Stimulated activated effector memory CD8-positive, alpha-beta T cell treated with anti-CD3 and anti-CD28 coated beads, Interleukin-12 subunit alpha, Interleukin-12 subunit beta, amount 100 ng/mL, for 72 hours (primary cell): ENCODE measurements at places on chromosomes 4 and X.

- no peak for DNase-seq
Measured at GRCh38 chr4:8547108-8547911, 32.9 kb upstream of the GPR78 start.

DNA sequence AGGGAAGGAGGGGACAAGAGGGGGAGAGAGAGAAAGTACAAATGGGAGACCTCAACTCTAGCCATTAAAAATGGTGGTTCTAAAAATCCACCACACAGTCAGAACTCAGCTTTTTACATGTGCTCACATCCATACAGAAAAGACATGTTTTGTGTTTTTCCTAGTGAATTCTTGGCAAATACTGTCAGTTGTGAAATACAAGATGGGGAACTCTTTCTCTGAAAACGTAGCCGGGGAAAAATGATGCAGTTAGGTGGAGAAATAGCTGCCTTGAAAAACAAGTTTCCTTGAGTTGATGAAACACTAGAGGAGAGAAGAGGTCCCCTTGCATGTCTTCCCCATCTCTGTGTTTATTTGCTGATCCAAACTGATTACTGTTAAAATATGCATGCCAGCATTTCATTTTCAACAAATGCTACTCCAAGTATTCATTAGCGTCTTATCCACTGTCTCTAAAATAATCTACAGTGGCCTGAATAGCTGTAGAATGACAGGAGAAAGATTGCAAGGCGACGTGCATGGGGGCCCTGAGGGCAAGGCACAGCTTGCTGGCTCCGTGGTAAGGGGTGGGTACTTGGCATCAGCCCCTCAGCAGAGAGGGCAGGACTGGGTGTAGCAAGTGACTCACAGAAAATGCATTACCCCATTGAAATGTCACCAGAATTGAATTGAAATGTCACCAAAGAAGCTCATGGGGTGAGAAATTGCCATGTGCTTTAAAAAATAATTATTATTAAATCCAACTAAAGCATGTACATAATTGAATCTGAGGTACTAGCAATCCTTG lies 48.1 kb upstream of the TBL1X start:
- DNase-seq, result no peak

DNA sequence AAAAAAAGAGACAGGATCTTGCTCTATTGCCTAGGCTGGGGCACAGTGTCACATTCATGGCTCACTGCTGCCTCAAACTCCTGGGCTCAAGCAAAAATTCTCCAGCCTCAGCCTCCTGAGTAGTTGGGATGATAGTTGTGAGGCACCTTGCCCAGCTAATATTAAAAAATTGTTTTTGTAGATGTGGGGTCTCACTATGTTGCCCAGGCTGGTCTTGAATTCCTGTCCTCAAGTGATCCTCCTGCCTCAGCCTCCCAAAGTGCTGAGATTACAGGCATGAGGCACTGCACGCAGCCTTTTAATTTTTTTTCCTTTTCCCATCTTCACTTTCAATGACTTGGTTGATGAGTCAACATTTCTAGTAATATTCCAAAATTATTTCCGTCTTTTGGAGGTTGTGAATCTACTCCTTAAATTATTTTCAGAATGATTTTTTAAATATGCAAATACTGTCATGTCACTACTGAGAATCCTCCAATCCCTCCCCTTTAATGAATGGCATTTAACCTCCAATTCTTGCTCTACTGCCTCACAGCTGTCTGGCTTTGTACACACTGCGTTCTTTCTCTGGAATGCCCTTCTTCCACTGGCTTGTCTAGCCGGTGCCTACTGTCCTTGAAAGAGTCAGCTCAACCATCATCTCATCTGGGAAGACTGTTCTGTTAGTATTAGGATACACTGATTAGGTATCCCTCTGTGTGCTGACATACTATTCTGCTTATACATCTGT lies 27.5 kb upstream of the DCTD start:
- DNase-seq, result no peak

DNA sequence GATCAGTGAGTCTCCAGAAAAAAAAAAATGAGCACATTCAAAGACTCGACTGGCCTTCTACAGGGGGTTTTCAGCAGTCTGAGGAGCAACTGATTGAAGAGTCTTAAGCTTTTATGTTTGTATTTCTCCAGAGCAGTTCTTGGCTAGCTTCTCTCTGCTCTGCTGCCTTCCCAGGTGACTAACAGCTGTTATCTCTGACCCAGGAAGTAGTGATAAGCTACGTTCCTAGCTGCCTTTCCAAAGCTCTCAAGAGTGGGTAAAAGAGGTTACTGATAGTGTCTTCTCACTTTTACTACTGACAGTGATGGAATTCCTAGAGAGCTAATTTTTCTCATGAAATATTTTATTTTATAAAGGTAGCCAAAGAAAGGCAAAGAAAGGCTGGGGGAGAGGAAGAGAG lies 66.6 kb downstream of the ENOX2 start:
- DNase-seq, result no peak

- DNase-seq, result no peak
Measured at GRCh38 chr4:140641789-140642439, 73.2 kb upstream of the UCP1 start.

- DNase-seq, result no peak
Measured at GRCh38 chrX:136183917-136184316, 36.6 kb downstream of the FHL1 start.

GRCh38 chr4:54318904-54319303 lies 89.8 kb downstream of the PDGFRA start:
- DNase-seq, result no peak
